ENCODE measurements at places on chromosomes 1 and 21.

DNA sequence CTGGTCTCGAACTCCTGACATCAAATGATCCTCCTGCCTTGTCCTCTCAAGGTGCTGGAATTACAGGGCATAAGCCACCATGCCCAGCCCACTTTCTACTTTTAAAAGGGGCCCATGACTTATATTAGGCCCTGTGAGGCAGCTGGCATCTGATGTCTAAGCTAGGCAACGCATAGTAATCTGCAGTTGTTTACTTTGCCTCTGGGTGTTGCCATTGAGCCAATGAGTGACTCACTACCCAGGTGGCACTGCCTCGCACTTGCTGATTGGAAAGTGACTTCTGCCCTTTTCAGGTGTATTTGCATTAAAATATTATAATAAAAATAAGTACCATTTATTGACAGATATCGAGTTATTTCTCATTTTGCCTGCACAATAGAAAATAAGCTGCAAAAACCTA is 84.9 kb downstream of the KIF14 start:
- no peak for DNase-seq

DNA sequence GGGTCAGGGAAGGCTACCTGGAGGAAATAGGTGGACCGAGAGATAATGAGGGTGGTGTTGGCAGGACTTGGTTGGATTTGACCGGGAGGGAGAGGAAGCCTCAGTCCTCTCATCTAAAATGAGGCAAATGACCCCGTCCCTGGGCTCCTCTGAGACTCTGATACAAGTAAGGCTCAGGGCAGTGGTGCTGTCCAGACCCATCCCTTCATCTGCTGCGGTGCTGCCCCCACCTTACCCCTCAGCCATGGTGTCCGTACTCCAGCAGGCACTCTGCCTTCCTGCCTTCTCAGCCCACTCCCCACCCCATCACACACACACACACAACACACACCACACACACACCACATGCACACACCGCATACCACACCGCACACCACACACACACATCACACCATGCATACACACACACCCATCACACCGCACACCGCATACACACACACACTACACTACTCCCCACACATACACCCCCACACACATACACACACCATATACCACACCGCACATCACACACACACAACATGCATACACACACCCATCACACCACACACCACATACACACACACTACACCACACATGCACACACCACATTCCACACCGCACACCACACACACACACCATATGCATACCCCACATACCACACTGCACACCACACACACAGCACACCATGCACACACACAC is 29.4 kb upstream of the SLC26A9 start:
- no peak for DNase-seq

DNA sequence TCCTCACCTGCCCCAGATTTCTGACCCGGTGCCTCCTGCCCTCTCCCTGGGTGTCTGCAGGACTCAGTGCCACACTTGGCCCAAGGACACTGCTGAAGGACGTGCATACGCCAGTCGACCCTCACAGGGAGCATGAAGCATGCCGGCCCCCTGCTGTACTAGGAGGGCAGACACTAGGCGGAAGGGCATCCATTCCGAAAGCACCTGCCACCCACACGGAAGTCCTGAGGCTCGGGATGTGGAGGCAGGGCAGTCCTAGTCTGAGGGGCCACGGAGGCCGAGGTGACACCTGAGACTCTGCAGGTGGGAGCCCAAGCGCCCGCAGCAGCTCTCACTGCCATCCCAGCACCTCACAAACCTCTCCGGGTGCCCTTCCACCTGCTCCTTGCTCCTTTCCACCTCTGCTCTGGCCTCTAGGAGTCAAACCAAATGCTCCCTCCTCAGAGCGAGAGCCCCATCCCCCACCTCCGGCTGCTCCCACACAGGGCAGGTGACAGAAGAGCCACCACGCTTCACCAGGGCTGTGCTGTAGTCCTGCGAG is 2.4 kb downstream of the NPHP4 start:
- DNase-seq = no peak

GRCh38 chr1:77350012-77350770 is 68.4 kb downstream of the AK5 start:
- DNase-seq = no peak

GRCh38 chr1:159737238-159737916 is 23.0 kb upstream of the CRP start:
- no peak for DNase-seq

GRCh38 chr1:43272576-43273571 is 3.1 kb downstream of the TMEM125 start:
- DNase-seq = no peak

GRCh38 chr1:245776694-245777332 is 622.0 kb downstream of the KIF26B start:
- DNase-seq = no peak

- no peak for DNase-seq
Observed at GRCh38 chr21:18840239-18840638, 436.7 kb upstream of the TMPRSS15 start.

GRCh38 chr1:18290740-18291412 is 183.3 kb downstream of the IGSF21 start:
- DNase-seq = no peak

GRCh38 chr1:36155408-36156328 is at the start of gene MAP7D1:
Gene MAP7D1 (plus strand): TSS chr1:36156160. CDS start chr1:36156418, 258 bp downstream.
- peak; percentile 92 for DNase-seq

- no peak for DNase-seq
Observed at GRCh38 chr1:59089036-59089798, 207.7 kb upstream of the FGGY start.

GRCh38 chr1:17573518-17574041 is 34.1 kb downstream of the ARHGEF10L start:
- DNase-seq = no peak

DNA sequence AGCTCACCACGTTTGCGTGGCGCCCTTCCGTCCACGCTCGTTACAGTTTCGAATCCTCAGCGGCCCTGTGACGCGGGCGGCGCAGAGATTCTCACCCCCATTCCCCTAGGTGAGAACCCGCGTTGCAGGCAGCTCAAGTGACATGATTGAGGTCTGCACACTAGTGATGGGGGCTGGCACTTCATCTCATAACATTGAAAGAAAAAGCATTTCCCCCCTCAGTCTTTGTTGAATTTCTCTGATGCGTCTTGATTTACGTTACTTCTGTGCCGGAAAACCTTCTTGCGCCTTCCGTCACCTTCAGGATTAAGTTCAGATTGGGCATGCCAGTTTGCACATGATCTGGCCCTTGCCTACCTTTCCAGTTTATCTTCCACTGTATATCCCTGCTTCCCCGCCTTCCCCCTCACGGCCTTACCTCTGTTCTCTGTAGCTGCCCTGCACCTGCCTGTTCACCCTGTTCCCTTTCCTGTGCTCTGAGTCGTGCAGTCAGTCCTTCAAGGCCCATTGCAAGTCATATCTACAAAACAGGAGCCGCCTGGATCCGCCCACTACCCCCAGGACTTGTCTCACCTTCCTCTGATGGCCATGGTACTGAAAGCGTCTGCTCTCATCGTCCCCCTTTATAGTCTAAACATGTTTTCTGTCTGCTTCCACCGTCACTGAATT is 1.1 kb downstream of the CTPS1 start:
- no peak for DNase-seq

- no peak for DNase-seq
Observed at GRCh38 chr1:53061123-53061858, 722 bp upstream of the PODN start.

- no peak for DNase-seq
Observed at GRCh38 chr1:33180226-33180910, 1.5 kb downstream of the TRIM62 start.

DNA sequence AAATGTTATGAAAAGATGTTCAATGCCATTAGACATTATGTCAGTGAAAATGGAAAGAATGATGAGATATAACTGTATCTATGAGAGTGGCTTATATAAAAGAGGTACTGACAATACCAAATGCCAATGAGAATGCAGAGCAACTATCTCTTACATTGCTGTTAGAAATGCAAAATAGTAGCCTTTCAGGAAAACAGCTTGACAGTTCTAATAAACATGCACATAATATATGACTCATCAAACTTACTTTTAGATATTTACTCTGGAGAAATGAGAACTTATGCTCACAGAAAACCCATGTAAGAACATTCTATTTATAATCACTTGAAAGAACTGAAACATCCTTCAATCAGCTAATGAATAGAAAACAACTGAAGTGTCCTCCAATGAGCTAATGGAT is 996.7 kb upstream of the ADGRL4 start:
- DNase-seq = no peak

- DNase-seq = no peak
Observed at GRCh38 chr1:32241001-32241763, 5.8 kb upstream of the FAM167B start.

DNA sequence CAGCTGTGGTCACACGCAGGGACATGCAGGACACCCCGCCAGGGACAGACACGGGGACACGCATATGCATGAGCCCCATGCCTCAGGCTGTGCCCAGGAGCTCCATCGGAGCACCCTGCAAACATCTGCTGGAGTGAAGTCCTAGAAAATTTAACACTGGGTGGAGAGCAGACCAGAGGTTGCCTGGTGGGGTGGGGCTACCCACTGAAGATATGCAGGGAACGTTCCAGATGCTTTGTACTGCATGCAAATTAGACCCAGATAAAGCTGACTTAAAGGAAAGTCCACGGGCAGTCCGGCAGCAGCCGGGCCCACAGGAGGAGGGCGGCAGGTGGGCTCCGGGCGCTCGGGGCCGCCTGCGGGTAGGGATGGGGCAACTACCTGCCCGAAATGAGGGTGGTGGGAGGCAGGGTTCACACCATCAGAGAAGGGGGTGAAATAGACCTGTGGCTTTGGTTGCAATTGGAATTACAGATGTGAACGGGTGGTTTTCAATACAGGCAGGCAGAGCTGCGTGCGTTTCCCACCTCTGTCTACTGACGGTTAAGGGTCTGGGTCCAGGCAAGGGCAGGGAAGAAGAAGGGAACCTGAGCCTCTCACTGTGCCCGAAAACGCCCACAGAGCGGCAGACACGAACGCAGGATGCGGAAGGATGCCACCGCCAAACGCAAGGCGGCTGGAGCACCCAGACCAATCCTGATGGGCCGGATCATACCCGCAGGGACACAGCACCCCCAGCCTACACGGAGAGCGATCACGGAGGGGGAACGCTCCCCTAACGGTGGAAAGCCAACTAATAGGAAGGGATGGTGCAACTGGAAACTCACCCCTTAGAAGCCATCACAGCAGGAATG is 21.0 kb downstream of the CFAP74 start:
- no peak for DNase-seq

DNA sequence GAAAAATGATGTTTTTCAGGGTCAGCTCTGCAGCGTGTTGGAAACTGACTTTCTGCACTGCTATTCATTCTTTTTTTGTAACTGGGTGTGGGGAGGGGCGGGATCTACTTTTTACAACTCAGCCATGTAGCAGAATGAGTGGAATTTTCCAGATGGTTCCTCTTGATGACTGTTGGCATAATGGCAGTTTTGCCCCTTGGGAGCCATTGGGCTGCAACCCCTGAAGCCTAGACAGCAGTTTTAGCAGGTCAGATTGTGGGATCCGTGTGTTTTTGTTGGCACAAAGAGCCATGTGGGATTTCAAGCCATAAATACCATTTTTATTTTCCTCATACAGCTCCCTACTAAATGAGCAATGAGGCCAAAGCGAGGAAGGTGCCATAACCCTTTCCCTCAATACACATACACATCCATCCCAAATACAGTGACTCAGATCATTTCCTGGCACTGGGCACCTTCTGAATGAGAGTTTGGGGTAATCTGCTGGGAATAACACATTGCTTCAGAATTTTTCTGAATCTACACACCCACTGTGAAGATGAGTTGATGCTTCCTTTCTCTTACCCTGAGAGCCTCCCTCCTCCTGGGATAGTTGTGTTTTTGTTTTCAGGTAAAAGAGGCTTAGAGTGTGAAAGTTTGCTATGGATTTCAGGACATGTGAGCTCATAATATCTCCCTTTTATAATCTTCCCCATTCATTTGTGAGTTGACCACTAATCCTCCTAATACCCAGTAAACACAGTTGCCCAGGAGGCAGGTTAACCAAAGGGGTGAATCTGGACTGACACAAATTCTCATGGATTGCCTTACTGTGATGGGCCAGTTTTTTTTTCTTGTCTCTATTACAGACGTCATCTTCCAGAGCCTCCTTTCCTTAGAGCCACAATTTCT is 13.1 kb downstream of the S100A10 start:
- no peak for DNase-seq

- DNase-seq = no peak
Observed at GRCh38 chr1:234303231-234303630, 70.0 kb upstream of the COA6 start.

DNA sequence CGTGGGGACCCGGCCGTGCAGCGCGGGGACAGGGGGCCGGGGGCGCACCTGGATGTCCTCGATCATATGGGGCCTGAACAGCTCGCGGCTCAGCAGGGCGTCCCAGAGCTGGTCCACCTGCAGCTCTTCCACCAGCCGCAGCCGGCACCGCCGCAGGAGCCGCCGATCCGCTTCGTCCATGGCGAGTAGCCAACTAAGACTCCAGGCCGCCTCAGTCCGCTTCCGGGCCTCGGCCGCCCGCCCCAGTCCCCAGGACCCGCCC is at the start of gene CASP9:
CASP9 (minus strand) TSS at position 195 of the 262 bp plus-strand sequence; CDS start at position 180, 15 bp downstream.
- DNase-seq = no peak

DNA sequence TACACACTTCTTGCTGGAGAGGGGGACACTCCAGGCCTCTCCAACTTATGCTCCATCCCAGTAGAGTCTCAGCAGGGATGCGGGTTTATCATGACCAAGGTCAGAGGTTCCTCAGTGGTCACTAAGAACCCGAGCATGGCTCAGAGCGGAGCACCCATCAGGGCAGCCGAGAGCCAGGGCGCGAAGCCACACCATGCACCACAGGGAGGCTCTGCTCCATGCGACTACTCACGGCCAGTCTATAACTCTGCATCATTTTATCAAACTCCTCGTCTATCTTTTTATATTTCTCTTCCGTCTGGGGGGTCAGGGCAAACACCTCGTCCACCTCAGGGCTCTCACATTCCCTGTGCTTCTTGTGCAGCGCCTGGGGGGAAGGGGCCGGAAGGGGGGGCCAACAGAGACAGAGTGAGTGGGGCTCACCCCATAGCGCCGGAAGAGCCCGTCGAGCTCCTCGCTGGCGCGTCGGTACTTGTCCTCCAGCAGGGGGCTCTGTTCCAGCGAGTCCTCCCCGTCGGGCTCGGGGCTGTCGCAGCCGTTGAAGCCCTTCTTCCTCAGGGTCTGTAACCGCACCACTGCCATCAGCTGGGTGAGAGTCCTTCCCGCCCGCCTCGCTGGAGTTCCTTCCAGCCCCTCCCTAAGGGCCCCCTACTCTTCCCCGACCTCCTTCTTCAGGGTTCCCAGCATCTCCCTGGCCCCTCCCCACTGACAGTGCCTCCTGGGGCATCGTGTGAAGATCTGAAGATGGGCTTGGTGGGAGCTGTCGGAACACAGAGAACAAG is 20.0 kb downstream of the MEF2D start:
- peak; percentile 60 for DNase-seq

DNA sequence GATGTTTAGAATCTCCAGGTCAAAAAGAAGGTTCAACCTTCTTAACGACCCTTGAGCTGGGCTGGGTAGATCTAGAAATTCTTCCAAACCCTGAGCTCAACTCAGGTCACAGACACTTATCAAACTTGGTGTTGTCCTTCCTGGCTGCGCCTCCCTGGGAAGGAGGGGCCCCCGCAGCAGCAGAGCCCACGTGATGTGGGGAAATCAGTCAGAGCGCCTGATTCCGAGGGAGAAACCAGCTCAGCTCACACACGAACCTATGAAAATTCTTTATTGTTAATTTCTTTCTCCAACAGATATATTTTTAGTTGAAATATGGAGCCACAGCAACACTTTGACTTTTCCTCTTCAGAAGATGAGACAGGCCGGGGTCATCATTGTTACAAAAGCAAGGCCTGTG is 24.3 kb upstream of the CLSTN1 start:
- no peak for DNase-seq

Data from hypothalamus (tissue), 51 donors.